ENCODE measurements at places on chromosomes 11 and 22.

- DNase-seq, result no peak
Measured at GRCh38 chr22:23094695-23095681, 24.7 kb downstream of the GNAZ start.

DNA sequence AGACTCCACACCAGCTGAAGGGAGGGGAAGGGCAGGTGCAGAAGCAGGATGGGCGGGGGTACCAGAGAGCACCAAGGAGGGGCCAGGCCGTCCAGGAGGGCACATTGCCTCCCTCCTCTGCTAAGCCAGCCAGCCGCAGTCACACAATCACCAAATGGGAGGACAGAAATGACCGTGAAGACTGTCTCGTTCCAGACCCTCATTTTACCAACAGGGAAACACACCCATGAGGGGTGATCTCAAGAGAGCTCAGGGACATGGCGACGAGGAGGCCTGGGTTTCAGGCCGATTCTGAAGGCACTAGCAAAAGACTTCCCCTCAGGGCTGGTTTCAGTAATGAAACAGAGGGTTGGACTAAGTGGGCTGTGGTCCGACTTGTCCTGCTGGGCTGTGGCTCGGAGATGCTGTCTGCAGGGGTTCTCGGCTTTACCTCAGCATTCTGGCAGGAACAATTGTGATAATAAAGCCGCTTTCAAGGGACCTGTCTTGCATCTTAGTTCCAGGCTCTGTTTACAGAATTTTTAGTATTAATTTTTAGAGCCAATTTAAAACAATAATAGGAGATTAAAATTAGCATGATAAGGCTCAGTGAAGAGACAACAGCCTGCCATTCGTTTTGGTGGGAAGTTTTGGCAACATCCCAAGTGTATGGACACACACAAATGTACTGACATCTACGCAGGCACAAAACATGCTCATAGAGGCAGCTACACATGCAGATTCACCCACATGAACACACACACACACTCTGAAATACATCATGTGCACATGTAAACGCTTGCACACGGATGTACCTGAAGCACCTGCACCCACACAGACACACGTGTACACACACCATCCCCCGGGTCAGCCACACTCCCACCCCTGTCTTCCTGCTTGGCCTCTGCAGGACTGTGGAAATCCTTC is 2.0 kb upstream of the B3GAT1 start:
- DNase-seq, result no peak

DNA sequence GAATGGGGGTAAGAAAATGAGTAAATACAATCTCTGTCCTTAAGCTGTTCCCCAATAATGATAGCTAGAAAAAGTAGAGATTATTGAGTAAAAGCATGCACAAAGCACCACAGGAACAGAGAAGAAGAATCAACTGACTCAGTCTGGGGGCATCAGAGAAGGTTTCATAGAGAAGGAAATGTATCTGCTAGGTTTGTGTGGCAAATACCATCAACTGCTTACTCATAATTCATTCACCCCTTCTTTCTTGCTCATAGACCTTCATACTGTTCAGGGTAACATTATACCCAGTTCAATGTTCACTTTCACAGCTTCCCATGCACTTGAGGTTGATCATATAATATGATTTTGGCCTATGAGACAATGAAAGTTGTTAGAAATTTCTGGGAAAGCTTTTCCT is 85.2 kb upstream of the SCUBE2 start:
- DNase-seq, result no peak

- DNase-seq, result no peak
Measured at GRCh38 chr22:26174280-26174679, 5.0 kb downstream of the SEZ6L start.

DNA sequence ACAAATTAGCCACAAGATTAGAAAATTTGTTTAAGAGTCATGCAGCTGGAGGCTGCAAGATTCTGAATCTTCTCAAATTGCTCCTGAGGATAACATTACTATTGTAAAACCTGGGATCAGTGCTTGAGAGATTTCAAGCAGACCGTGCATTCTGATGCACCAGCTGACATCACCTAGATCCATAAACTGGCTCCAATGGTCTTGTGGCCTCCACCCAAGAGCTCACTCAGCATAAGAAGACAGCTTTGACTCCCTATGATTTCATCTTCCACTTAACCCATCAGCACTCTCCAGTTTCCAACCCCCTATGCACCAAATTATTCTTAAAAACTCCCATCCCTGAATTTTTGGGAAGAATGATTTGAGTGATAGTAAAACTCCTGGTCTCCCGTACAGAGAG is 1007.9 kb upstream of the TENM4 start:
- DNase-seq, result no peak

DNA sequence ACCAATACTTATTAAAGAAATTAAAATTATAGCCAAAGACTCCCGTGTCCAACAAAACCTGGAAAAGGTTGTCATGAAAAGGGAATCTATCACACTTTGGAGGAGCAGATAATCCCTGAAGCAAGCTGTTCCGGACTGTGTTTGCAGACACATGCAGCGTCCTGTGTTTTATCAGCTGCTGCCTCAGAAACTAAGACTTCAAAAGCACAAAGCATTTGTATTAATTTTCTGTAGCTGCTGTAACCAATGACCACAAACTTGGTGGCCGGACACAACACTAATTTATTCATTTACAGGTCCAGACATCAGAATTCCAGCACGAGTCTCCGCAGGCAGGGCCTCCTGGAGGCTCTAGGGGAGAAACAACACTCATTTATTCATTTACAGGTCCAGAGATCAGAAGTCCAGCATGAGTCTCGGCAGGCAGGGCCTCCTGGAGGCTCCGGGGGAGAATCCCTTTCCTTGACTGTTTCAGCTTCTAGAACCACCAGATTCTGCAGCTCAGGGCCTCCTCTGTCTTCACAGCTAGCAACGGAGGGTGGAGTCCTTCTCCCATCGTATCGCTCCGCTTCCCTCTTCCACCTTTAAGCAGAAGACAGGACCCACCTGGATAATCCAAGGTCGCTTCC is 465.3 kb downstream of the BRD1 start:
- DNase-seq, result no peak

DNA sequence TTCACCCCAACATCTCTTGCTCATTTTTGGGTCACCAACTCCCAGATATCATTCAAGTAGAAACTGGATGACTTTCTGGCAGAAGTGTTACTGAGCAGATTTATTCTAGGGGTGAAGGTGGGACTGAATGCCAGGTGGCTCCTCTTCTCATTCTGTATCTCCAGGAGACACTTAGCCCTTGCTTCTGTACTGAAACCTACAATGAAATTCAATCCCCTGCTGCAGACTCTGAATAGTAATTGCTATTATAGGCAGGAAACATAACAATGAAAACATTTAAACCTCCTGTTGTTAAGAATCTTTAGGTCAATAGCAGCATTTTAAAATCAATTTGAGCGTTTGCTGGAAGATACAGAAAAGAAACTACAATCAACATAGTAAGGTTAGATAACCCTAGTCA is 879.4 kb upstream of the TENM4 start:
- no peak for DNase-seq

DNA sequence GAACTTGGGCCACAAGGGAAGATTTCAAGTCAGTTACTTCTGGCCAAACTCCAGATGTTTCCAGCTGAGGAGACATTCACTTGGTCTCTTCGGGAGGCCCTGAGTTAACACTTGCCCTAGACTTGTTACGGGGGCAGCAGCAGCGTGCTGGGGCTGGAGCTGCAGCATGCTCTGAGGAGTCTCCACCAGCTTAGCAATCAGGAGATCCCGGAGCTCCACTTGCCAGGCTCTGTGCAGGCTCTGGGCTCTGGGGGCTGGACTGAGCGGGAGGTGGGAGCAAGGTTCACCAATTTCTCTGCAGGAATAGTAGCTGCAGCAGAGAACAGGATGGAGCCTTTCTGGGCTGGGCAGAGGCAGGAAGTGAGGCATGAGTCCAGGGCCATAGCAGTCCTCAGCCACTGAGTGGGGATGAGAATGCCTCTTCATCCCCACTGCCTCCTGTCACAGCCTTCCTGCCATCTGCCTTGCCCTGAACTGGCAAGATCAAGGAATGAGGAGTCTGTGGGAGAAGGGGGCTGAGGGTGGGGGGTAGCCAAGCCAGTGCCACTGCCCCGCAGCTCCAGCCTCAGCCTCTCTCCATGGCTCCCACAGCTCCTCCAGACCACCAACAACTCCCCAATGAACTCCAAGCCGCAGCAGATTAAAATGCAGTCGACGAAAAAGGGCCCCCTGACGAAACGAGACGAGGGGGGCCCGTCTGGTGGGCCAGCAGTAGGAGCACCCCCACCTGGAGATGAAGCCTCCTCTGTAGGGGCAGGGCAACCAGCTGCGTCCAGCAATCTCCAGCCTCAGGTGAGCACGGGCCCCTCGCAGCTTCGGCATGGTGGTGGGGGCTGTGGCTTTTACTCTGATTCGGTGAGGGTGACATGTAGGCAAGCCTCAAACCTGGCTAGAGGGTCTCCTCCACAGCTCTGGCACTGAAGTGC is 23.4 kb downstream of the GTPBP1 start:
- DNase-seq, result no peak
